ENCODE measurements at places on chromosomes 3 and 15.

DNA sequence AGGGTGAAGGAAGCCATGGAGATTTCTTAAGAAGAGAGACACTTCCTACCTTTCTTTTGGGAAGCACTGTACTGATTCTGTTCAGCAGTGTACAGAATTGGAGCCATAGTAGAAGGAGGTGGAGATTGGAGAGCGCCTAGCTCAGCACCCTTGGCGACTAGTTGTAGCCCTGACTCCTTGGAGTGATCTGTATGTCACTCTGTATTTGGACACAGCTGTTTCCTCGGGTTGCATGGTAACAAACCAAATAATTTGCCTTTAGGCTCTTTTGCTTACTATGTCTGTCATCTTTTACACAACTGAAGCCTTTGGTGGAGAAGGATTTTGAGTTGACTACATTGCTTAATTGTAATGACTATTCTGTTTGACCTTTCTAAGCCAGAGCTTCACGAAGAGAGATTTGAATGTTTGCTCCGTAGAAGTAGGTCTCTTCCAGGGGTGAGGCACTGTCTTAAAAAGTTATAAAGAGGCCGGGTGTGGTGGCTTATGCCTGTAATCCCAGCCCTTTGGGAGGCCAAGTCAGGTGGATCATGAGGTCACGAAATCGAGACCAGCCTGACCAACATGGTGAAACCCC lies 77.1 kb downstream of the AKAP13 start:
- DNase-seq = no peak

DNA sequence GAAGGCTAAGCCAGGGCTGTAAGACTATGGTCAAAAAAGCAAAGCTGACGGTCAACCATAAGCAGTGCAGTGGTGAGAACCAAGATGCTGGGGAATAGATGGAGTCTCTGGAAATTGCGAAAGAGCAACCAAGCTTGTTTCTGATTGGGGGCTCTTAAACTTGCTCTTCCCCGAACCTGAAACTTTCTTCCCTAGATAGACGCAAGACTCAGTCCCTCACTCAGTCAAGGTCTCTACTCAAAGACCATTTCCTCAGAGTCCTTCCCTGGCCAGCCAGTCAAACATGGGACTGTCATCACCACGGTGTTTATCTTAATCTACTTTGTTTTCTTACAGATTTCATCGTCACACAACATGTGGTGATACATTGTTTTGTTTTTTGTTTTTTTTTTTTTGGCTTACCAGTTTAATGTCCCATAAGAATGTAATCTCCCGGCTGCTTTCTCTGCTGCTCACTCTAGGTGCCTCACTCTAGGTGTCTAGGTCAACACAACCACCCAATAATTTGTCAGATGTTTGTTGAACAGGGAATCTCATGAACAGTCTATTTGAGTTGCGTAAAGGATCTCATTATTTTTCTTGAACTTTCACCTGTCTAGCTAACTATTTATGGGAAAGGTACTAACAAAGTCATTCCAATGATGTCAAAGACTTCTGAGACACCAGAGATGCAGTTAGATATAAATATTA lies 495.4 kb downstream of the FOXP1 start:
- no peak for DNase-seq

GRCh38 chr15:74790080-74790916 lies 8.4 kb downstream of the CSK start:
- DNase-seq = peak; percentile 63

GRCh38 chr3:150222691-150223489 lies 185.2 kb upstream of the TSC22D2 start:
- no peak for DNase-seq

DNA sequence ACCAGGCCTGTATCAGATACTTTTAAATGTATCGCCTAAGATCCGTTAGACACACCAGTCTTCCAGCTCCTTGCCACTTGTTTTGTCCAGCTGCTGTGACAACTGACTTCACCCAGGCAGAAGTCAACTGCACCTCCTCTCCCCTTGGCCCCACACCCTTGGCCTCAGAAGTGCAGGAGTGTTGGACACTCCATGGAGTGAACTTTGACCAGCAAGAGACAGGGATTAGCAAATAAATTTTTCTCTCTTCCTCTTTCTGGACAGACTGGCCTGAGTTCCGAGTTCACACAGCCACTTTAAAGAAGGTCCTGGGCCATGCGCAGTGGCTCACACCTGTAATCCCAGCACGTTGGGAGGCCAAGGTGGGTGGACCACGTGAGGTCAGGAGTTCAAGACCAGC lies 2.9 kb upstream of the CLN6 start:
- DNase-seq = no peak

GRCh38 chr3:192352142-192352541 lies 375.2 kb downstream of the FGF12 start:
- DNase-seq = no peak

DNA sequence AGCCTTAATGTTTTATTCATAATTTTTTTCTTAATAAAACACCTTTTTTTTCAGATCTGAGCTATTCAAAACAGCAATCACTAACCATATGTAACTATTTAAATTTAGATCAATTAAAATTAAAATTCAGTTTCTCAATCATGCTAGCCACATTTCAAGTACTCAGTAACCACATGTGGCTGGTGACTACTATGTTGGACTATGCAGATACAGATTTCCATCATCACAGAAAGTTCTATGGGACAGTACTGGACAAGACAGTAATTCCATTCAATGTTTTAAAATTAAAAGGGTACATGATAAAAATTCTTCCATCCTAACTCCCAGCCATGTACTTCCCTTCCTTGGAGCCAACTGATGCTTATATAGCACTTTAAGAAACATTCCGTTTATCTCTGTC lies 119.3 kb downstream of the GLDN start:
- DNase-seq = no peak

- DNase-seq = no peak
These were observed 125.6 kb upstream of the TBL1XR1 start for GRCh38 chr3:177322881-177323280.

DNA sequence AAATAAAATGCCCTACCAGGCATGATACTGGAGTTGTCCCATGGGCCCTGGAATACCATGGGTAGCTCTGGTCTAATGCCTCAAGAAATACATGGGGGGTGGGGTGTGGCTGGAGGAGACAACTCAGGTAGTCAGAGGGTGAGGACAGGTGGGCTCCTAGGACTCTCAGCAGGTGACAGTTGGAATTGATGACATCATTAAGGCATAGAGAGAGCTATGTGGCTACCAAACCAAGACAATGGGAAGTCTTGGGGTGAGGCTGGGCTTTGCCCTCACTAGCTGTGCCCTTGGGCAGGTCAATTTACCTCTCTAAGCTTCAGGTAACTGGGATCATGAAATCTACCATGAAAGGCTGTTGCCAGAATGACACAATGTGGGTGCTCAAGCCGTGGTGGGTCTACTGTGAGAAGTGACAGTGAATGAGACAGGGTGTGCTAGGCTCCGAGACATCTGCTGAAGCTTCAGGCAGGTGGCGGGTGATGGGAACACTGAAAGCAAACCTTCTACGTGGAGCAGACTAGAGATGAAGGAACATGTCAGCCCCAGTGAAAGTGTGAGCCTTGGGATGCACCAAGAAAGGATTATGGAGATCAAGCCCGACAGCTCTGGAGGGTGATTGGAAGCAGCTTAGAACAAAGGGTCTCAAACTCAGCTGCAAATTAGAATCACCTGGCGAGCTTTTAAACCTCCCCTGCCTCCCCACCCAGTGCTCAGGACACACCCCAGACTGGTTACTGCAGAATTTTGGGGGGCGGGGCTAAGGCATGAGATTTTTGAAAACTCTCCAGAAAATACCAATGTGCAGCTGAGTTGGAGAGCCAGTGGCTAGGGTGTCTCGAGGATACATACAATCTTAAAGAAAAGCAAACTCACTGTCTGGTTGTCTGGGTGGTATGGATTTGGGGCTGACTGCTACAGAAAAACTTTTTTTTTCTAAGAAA lies 21.5 kb downstream of the SLC6A20 start:
- DNase-seq = no peak

DNA sequence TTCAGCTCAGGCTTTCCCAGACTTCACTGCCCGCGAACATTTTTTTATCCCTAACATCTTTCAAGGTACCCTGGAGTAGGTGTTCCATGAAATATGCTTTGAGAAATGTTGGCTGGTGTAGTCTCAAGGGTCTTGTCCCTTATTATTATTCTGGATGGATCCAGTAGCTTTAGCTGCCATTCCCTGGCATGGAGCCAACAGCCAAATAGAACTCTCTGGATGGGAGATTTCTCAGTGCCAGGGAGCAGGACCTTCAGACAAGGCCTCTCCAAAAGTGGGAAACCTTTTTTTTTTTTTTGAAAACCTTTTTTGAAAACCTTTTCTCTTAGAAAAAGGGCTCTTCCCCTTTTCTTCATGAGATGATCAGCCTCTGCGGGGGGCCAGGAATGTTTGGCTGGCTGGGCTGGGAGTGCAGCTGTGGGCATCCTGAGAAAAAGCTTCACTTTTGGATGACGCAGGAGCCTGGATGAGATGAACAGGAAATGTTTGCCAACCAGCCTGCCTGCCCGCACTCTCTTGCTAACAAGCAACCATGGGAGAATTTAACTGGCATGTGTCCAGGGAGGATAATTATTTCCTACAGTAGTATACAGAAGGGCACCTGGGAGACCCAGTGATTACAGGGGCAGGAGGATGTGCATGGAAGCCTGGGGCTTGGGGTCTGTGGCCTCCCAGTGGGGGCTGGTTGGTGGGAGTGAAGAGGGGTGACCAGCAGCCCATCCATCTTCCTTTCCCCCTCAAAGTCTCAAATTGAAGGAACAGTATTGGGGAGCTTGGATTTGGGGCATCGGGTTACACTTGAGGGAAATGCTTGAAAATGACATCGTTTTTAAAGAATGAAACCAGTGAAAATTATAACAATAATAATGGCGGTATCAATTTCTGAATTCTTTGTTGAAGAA lies 109.1 kb upstream of the LRIG1 start:
- no peak for DNase-seq

DNA sequence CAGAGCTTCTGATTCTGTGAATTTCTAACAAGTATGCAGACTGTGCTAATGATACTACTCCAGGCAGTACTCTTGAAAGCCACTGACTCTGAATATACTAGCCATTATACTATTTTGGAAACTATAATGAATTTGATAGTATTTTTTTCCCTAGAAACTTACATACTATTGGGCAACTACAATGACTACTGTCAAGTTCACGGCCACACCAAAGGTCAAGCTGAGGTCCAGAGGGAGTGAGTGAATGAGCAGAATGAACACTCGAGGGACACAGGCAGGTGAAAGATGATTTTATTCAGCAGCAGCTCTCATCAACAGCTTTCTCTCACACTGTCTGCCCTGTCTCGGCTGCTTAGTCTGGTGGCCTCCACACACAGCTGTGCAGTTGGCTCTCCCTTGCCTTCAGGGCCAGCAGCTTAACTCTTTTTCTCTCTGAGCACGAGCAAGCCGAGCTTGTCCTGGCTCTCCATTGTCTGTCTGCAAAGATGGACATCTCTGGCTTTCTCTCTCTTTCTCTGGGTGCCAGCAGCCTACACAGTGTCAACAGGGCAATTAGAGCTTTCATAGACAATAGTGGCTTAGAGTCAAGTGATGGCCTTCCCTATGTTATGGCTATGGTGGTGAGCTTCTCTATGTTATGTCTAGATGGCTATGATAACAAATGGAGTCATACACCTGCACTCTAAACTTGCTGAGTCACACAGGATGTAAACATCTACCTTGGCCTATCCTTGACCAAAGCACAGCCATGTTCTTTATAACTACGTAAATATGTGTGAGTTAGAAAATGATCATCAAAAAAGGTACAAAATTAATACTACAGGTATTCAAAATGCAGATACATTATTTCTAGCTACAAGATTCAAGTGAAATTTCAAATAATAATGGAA lies 362.4 kb downstream of the CGGBP1 start:
- no peak for DNase-seq

DNA sequence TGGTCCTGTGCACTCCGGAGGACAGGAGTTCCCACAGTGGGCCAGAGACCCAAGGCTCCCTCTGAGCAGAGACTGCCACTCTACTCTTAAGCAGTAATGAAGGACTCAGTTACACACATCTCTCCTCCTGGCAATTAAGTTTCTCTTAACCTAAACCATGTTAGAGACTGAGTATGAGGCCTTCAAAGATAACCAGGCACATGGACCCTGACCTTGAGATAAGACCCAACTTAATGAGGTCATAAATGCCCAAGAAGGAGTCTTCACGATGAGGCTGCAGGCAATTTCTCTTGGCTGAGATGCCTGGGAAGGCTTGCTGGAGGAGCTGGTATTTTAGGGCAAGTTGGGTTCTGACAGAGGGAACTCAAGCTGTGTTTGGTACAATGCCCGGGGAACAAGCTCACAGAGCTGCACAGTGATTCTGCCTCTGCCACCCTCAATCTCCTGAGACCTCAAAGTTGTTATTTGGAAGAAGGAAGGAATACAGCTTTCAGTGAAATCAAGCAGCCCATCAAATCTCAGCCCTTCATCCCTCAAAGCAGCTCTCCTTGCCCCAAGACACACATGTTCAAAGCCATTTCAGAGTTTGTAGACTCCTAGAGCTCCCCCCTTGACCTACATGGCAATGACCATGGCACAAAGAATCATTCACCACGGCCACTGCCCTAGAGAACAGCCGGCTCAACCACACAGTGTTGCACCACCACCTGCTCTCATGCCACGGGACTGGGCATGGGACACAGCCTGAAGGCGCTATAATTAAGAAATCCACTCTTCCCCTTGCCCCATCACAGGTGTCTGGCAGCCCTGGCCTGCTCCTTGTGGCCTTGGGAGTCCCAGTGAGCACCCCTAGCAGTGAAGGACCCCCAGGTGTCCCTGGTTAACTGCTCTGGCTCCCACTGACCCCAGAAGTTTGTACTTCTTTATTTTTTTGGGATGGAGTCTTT lies 7.1 kb downstream of the RMDN3 start:
- DNase-seq = no peak

- no peak for DNase-seq
These were observed 16.3 kb downstream of the ACOX2 start for GRCh38 chr3:58520403-58521335.

- no peak for DNase-seq
These were observed 123.8 kb downstream of the PPM1L start for GRCh38 chr3:160879859-160880258.

GRCh38 chr15:90872486-90873184 lies 4.2 kb downstream of the FURIN start:
- DNase-seq = no peak

- DNase-seq = no peak
These were observed 26.9 kb downstream of the PRR20G start for GRCh38 chr3:127260826-127261555.

- no peak for DNase-seq
These were observed 26.3 kb downstream of the CLDN16 start for GRCh38 chr3:190414297-190414696.

- DNase-seq = no peak
These were observed 121.8 kb upstream of the ATP11B start for GRCh38 chr3:182671541-182671940.

- no peak for DNase-seq
These were observed 464.3 kb upstream of the RGMA start for GRCh38 chr15:93553167-93553935.

- DNase-seq = peak; percentile 41
These were observed 735 bp downstream of the GOLGA8B start for GRCh38 chr15:34582461-34583371.

- no peak for DNase-seq
These were observed 78.1 kb downstream of the OXNAD1 start for GRCh38 chr3:16343101-16343500.

DNA sequence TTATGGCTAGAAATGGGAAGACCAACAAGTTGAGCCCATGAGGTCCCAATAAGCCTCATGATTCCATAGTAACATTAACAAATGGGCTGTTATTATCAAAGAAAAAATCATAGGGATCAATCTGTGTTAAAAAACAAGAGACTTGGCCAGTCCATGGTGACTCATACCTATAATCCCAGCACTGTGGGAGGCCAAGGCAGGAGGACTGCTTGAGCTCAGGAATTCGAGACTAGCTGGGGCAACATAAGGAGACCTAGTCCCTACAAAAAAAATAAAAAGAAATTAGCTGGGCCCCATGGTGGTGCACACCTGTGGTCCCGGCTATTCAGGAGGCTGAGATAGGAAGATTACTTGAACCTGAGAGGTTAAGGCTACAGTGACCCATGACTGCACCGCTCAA lies 124.8 kb downstream of the DMXL2 start:
- no peak for DNase-seq

Measured in stimulated activated CD4-positive, alpha-beta T cell treated with anti-CD3 and anti-CD28 coated beads, TNF-alpha, amount 100 ng/mL, for 24 hours (primary cell).